ENCODE measurements at places on chromosomes 12 and 14.

DNA sequence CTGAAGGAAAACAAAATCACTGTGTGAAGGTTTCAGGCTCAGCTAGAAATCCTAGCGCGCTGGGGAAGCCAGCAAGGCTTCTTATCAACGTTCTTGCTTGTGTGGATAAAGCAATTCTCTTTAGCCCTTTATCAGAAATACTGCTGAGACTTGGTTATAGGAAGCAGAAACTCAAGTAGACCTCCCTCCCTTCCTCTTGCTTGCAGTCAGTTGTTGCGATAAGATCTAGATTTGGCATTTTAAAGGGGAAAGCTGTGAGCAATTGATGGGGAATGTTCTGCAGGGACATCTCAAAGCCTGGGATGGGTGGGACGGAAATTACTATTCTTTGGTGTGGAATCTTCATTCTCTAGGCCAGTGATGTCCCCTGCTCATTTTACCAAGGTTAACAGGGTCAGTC is 76.4 kb upstream of the ANO4 start:
- DNase-seq, result no peak

DNA sequence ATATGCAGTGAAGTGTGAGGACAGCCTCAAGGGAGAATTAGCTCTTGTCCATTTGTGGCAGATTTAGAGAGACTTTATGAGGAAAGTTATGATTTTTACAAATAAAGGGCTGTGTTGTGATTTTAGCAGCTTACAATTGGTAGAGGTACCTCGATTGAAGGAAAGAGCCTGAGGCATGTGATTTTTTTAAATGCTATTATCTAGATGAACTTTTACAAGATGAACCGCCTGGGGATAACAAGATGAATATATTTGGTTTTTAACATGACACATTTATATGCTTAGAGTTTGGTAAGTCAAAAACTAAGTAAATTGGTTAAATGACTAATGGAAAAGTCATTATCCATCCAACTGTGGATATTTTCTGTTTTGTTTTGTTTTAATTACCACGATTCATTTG is 52.6 kb downstream of the AEBP2 start:
- no peak for DNase-seq

DNA sequence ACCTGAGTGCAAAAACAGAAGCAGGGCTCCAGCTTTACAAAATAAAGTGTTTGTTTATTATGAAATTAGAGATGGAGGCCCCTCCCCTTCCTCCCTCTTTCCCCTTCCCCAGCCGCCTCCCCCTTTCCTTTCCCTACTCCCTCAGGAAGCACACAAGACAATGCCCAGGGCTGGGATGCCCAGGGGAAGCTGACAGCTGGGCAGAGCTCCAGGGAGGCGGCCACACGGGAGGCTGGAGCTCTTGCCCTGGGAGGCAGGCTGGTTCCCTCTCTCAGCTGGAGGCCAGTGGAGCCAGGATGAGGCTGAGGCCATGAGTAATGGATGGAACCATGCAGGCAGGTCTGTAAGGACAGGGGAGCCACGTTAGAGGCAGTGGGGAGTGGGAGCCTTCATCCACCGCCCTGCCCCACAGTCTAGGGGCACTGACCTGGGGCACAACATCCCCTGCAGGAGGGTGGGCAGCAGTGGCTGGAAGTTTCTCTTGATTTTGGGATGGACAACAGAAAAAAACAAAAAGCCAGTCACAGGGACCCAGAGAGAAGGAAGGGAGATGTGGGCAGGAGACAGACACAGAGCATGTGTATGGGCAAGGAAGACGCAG is 5.1 kb downstream of the PSMB11 start:
- DNase-seq, result no peak

- no peak for DNase-seq
Measured at GRCh38 chr14:28767853-28768741, 1.5 kb downstream of the FOXG1 start.

DNA sequence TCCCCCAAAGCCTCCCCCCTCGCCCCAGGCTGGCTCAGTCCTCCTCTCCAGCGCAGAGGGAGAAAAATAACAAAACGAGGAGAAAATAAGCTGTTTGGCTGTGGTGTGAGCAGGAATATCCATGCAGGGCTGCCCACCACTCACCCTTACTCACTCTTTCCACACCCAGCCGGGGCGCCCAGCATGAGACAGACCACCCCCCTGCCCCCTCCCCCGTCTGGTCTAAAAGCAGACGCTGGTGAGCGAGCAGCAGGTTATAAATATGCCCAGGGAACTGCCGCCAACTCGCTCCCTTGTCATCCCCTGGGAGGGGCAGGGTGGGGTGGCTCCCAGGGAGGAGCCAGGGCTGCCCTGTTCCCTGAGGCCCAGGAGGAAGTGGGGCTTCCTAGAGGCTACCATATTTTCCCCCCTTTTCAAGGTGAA is 7.4 kb downstream of the WNT1 start:
- DNase-seq, result no peak

DNA sequence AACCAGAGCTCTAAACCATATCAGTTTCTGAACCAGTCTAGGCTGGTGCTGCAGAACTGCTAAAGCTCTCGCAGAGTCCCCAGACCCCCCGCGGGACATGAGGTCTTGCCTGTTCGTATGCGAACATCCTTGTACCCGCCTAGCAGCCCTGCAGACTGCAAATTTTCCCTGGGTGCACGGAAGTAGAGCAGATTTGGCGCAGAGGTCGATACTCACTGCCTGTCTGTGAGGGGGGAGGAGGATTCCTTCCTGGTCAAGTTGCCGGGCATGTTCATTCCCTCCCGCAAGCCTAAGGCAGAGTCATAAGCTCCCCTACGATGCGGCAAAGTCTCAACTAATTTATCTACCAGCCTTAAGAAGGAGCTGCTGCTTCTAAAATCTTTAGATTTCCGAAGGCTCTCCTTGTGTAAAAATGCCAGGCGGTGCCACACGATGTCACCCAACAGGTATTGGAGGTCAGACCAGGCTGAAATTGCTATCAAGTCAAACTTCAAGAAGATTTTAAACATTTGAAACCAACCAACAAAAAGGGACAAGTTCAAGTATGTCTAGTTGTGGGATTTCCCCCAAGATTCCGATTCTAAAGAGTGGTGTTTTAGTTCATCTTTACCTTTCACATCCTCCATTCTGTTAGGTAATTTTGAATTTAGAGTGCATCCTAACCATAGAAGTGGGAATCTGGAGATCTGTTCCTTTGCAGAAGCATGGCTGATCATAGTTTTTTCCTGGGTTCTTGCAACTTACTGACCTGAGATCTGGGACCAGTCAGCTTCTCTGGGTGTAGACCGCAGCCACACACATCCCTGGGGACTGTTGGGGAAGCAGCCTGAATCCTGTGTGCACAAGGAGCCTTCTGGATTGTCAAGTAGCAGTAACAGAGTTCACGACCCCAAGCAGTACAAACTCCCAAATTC is 1.6 kb upstream of the PAX9 start:
- DNase-seq, result no peak

DNA sequence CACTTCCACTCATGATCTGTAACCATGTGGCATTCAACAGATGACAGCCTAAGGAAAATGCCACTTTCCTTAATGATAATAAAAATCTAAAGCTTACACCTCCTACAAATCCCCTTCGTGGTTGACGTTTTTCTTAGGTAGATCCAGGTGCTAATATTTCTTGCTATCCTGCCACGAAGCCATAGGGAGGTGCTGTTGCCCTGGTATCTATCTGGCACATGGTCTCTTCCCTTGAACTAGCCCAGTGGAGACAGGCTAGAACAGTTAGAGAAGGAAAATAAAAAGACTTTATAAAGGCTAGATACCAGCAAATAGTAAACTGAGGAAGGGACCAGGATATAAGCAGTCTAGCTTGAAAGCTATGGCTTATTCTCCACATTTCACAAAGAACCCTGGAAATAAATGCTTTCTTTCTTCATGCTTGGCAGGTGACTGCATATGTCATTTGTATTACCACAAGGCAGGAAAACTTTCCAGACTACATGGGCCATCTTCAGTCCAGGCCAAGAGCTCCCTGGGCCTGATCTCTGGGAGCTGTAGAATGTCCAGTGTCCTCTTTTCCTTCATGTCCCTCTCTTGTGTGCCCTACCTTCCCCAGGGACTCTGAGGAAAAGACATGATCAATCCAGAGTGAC is 15.3 kb downstream of the SPIC start:
- DNase-seq, result no peak

DNA sequence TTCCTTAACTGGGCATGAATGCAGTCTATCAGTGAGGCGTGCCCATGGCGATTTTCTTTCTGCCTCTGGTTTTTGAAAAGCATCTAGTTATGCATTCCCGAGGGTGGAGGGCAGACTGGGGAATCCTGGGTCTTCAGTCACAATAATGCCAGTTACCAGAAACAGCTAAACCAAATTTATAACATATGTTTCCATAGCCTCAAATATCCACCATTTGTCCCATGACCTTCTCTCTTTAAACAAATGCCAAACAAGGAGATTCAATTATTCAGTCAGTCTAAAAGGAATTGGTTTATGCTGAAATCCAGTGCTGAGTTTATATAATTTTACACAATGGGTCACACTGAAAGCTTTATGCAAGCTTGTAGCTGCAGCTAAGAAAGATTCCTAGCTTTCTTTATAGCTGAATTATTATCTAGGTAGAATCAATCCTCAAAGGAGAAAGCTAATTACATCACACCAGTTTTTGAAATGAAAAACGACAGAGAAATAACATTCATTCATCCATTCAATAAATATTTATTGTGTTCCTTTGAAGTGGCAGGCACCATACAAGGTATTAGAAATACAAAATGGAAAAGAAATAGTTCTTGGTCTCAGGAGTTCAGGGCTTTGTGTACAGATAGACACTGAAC is 131.3 kb upstream of the RAP1B start:
- DNase-seq, result no peak

DNA sequence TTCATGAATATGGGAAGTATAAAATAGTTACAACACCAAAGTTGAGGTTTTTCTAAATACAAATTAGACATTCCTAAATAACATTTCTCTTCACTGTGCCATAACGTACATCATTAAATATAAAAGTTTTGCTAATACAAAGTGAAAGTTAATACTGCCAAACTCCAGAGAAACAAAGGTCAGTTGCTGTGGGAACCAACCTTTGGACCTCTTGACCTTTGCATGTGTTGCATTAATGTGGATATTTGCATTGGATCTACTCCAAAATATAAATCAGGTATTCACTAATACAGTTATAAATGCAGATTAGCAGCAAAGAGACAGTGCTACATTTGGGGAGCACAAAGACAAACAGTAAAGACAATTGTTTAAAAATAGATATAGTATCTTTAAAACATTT is 366.0 kb upstream of the USP15 start:
- no peak for DNase-seq

- no peak for DNase-seq
Measured at GRCh38 chr12:65614259-65614889, 209.9 kb upstream of the HMGA2 start.

- DNase-seq, result no peak
Measured at GRCh38 chr12:93089805-93090569, 160.9 kb upstream of the EEA1 start.

GRCh38 chr12:24625103-24625502 is 323.8 kb downstream of the BCAT1 start:
- DNase-seq, result no peak

GRCh38 chr12:123731596-123731995 is 19.4 kb downstream of the ATP6V0A2 start:
- no peak for DNase-seq

- DNase-seq, result no peak
Measured at GRCh38 chr14:28494196-28494595, 272.4 kb upstream of the FOXG1 start.

GRCh38 chr12:42770261-42770660 is 180.7 kb upstream of the PRICKLE1 start:
- no peak for DNase-seq

DNA sequence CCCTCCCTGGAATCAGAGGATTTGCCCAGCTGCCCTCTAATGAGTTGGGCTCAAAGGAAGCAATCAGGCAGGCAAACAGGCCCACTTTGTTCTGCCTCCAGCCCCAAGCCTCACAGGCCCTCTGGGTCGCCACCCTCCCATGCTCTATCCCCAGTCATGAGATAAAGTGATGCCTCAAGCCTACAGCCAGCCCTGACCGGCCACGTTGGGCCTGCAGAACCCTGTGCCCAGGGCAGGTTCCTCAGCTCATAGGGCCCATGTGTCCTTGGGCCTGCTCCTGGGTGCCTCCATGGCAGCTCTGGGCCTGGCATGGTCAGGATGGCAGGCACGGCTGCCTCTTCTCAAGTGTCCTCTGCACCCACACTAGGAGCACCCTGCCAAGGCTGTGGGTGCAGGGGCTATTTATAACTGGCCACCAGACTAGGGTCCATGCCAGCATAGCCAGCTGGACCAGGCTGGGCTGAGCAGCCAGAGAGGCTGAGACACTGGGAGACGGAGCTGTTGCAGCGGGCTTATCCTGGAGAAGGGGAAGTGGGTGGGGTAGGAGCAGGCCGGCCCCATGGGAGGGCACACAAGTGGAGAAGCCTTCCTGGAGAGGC is 20.2 kb downstream of the HDAC7 start:
- no peak for DNase-seq
